ENCODE measurements at places on chromosomes 3 and 15.

- DNase-seq = no peak
These were observed 46.9 kb downstream of the B3GNT5 start for GRCh38 chr3:183299976-183300375.

DNA sequence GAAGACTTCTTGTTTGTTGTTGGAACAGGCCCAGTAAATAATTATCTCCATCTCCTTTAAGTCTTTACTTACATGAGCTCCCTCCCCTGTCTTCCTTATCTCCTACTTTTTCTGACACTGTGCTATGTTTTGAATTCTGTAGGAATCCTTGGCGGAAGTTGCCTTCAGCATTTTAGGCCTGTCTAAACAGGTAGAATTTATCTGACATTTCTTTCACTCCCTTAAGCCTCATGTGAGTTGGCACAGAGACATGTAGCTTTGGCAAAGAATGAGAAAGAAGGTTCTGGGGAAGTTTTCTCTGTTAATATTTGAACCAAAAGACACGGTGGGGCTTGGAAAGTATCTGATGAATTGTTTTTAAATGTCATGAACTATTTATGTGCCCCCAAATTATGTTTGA is 8.1 kb downstream of the MCTP2 start:
- DNase-seq = no peak

DNA sequence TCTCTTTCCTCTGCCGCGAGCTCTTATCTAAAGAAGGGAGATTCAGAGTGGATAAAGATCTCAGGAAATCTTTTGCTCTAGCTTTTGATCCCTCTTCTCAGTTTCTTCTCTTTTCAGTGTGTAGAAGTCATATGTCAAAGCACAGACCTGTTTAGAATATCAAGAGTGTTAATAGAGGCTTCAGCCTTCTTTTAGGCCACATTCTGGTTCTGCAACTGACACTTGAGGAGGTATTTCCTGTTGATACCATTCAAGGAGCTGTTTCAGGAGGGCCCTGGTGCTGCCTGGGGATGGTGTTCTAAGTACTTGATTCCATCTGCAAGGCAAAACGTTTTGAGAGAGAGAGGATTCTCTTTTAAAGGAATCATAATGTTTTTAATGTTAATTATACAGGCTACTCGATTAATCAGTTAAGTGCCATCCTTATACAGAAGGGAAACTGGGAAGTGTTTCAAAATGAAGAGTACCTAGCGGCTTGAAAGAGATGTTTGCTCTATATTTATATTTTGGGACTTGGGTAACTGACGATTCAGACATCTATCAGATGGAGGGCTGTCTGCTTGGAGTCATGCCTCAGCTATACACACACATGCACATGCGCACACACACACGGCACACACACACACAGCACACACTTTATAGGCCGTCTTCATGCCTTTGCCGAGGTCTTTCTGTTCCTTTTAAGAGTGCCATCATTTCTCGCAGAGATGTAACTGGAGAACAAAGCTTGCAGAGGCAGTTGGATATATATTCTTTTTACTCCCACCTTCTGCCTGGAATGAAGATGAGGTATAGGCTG is 313.9 kb downstream of the PTPRG start:
- DNase-seq = no peak

DNA sequence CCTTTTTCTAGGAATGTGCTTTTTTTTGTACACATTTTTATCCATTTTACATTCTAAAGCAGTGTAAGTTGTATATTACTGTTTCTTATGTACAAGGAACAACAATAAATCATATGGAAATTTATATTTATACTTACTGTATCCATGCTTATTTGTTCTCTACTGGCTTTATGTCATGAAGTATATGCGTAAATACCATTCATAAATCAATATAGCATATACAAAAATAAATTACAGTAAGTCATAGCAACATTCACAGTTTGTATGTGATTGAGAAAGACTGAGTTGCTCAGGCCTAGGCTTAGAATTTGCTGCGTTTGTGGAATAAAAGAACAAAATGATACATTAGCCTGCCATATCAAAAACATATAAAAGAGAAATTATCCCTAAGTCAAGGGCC is 16.5 kb downstream of the THBS1 start:
- no peak for DNase-seq

- no peak for DNase-seq
These were observed 68.6 kb downstream of the ABHD5 start for GRCh38 chr3:43759297-43759782.

- DNase-seq = no peak
These were observed 68.0 kb downstream of the GMPS start for GRCh38 chr3:155938409-155938808.

DNA sequence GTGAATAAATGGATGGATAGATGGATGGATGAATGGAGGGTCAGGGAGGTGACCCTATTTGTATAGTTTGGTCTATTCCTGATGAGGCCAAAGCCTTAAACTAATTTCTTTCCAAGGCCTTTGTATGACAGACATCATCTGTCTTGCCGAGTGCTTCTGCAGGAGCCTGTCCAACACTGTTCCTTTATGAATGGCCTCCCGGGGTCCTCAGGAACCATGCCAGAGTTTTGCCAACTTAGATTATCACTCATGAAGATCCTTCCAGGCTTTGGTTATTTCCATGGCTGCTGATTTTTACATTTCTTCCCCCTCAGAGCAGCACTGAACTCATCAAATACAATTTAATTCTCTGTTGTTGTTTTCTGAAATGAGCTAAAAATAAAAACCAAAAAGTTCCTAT is 133.0 kb upstream of the SOX2 start:
- DNase-seq = no peak

GRCh38 chr3:134955874-134956273 is 160.8 kb downstream of the EPHB1 start:
- no peak for DNase-seq

GRCh38 chr3:31462050-31462569 is 70.6 kb upstream of the STT3B start:
- no peak for DNase-seq

GRCh38 chr15:92906563-92907081 is 6.5 kb downstream of the CHD2 start:
- DNase-seq = no peak

GRCh38 chr3:88180398-88180999 is 30.7 kb downstream of the C3orf38 start:
- no peak for DNase-seq

DNA sequence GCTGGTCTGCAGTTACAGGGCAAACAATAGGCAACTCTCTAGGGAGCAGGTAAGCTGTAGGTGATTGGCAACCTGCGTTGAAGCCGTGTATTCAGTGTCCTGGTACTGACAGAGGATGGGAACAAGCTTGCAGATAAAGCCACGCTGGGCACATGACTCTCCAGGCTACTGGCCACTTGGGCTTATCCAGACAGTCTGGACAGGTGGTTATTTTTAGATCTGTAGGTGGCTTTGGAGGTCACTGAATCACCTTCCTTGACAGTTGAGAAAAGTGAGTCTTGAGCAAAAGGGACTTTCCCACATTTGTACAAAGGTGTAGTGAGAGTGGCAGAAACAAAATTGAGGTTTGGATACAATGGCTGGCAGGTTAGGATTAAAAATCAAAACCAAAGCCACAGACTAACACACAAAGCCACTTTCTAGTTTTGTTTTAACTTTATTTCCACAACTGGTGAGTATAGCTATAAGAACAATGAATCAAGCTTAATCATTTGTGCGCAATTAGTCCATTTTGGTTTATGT is 22.3 kb upstream of the IL1RAP start:
- peak; percentile 1 for DNase-seq

GRCh38 chr3:185330238-185330637 is 32.7 kb upstream of the MAP3K13 start:
- no peak for DNase-seq

DNA sequence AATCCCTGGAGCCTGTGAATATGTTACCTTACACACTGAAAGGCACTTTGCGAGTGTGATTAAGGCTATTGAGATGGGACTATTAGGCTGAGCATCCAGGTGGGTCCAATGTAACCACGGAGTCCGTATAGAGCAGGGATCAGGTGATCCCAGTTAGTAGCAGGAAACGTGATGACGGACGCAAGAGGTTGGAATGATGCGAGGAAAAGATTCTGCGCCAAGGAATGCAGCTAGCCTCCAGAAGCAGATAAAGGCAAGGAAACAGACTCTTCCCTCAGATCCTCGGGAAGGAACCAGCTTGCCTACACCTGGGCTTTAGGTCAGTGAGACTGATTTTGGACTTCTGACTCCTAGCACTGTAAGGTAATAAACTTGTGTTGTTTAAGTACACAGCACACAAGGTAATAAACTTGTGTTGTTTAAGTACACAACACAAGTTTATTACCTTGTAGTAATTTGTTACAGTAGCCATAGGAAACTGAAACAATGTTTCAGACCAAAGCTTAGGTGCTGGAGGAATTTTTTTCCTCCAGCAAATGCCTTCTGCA is 125.0 kb downstream of the CHST2 start:
- no peak for DNase-seq

DNA sequence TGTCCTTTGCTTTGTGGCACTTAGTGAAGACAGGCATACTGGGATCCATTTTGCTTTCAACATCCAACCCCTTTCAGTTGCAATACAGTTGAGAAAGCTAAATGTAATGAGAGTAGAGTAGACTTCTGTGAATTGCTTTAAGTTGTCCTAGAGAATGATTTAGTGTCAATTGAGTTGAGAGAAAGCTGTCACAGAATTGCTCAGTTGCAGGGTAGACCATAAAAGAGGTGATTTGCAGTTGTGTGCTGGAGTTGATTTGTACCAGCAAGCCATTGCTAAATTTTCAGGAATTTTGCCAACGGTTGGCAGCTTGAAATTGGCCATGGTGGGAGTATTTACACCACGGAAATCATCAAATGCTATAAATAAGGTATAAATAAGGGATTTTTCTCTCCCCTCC is 2.2 kb downstream of the ABHD5 start:
- DNase-seq = no peak
